ENCODE measurements at places on chromosomes 3 and 15.

DNA sequence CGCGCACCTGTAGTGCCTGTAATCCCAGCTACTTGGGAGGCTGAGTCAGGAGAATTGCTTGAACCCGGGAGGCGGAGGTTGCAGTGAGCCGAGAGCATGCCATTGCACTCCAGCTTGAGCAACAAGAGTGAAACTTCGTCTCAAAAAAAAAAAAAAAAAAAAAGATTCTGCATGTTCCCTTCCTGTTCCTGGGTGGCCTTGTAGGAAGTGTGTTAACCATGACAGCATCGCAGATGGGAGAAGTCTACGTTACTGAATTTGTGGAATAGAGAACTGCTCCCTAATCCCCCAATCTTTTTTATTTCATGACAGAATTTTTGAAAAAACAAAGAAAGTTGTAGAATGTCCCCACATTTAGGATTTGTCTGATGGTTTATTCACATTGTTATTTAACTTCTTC lies 45.4 kb downstream of the FOXL2 start:
- no peak for DNase-seq

GRCh38 chr3:195715134-195715533 lies 5.6 kb upstream of the MUC20 start:
- DNase-seq = peak; percentile 43

GRCh38 chr15:62962101-62962995 lies 80.2 kb upstream of the TPM1 start:
- DNase-seq = no peak

DNA sequence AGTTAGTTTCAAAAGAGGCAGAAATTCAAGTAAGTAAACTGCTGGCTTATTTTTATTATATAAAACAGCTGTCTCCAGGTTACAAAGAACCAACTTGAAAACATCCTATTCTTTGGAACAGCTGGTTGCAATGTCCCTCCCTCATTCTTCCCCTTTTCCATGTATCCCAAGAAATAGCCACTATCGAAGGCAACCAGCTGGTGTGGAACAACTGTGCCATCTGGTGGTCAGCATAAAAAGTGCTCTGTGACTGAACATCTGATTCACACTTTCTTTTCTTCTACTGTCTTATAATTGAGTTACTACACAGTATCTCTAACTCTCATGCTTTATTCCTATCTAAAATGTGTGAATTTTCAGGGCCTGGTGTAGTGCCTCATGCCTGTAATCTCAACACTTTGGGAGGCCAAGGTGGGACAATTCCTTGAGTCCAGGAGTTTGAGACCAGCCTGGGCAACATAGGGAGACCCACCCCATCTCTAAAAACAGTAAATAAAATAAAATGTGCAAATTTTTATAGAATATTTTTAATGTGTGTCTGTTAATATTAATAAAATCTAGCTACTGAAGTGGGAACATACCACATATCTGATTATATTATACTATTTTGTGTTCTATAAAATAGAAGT lies 9.6 kb downstream of the OSBPL11 start:
- peak; percentile 71 for DNase-seq
